ENCODE measurements at places on chromosomes 2 and 18.

DNA sequence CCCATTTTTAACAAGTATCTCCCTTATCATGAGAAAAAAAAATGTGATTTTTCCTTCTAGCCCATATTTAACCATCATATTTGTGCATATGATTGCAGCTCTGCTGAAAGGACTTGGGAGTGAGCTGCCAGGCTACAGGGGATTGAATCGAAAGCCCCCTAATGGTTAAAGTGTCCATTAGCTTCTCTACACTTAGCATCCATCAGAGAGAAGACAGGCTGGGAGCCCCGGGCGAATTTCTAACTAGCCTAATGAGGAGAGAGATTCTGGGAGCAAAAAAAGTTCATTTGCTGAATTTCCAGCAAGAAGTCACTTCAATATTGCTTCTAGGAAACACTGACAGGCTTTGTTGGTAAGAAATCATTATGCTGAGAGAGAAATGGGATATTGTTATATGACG is 848.8 kb downstream of the TDRD15 start:
- no peak for DNase-seq

DNA sequence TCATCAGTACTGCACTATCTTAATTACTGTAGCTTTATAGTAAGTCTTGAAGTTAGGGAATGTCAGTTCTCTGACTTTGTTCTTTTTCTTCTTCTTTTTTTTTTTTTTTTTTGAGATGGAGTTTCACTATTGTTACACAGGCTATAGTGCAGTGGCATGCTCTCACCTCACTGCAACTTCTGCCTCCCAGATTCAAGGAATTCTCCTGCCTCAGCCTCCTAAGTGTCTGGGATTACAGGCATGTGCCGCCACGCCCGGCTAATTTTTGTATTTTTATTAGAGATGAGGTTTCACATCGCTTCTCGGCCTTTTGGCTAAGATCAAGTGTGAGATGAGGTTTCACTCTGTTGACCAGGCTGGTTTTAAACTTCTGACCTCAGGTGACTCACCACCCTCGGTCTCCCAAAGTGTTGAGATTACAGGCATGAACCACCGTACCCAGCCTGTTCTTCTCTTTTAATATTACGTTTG is 41.9 kb upstream of the TANC1 start:
- no peak for DNase-seq

- DNase-seq = peak; percentile 49
These were observed 6.7 kb downstream of the CRIM1 start for GRCh38 chr2:36362291-36362690.

- DNase-seq = no peak
These were observed 62.3 kb downstream of the SOWAHC start for GRCh38 chr2:109676346-109676902.
